NCI-H460 (cell line): ENCODE measurements at places on chromosomes 2 and 18.

DNA sequence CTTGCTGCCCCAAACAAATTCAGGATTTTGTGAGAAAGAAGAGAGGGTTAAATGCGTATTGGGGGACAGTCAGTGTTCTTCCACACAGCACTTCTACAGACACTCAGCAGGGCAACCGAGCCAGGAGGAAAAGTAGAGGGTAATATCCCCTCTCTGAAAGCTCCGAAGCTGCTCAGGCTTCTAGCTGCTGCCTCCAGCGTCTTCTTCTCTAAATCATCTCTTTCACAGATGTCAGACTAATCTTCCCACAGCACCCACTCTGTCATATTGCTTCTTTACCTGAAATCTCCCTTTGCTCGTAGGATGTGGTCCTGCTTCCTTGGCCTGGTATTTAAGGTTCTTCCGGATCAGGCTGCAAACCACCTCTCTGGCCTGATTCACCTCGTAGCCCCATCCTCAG lies 117.6 kb upstream of the HAAO start:
- DNase-seq: no peak

- no peak for DNase-seq
Measured at GRCh38 chr2:145079641-145080040, 559.7 kb upstream of the ZEB2 start.

GRCh38 chr18:47174545-47175116 lies 1.5 kb downstream of the IER3IP1 start:
- DNase-seq: no peak

GRCh38 chr18:59570796-59571195 lies 126.4 kb downstream of the CCBE1 start:
- DNase-seq: no peak

- DNase-seq: no peak
Measured at GRCh38 chr2:69279211-69279610, 107.8 kb downstream of the GFPT1 start.

GRCh38 chr2:166803373-166804000 lies 84.8 kb upstream of the XIRP2 start:
- DNase-seq: no peak

- DNase-seq: no peak
Measured at GRCh38 chr18:23995180-23995579, 19.4 kb upstream of the TTC39C start.

DNA sequence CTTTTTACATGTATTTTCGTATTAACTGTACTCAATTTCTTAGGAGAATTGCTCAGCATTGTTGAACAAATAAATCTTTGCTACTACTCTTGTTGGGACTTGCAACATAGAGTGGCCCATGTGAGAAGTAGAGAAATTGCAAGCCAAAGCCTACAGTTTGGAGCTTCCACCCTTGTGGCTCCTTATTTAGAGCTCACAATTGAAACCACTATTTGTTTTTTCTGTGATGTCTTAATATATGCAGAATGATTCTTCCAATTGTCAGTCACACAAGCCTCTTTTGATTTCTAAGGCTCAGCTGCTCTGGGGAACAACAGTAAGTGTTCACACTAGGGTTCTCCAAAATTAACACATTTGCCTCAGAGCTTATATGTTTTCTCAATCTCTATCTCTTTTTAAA lies 60.2 kb upstream of the GALNT13 start:
- no peak for DNase-seq

- no peak for DNase-seq
Measured at GRCh38 chr2:43751476-43751990, 22.3 kb upstream of the DYNC2LI1 start.

DNA sequence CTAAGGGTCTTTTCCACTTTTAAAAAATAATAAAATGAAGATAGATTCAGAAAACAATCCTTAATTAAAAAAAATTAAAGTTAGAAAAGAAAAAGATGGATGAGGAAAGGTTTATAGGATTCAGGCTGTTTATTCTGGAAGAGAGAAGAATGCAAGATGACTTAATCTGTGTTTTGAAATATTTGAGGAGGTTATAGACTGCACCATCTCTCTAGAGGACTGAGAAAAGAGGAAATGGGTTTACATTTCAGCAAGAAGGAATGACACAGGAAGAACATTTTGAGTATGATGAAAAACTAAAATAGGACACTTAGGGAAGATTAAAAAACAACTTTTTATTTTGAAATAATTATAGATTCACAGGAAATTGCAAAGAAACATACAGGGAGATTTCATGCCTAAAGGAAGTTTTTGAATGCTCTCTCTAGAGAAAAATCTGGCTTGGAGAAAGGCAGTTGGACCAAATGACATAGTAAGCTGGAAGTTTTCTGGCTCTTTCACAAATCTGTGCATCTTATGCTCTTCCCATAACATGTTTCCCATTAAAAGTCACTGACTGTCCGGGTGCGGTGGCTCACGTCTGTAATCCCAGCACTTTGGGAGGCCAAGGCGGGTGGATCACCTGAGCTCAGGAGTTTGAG lies 75.0 kb downstream of the CERS6 start:
- no peak for DNase-seq

DNA sequence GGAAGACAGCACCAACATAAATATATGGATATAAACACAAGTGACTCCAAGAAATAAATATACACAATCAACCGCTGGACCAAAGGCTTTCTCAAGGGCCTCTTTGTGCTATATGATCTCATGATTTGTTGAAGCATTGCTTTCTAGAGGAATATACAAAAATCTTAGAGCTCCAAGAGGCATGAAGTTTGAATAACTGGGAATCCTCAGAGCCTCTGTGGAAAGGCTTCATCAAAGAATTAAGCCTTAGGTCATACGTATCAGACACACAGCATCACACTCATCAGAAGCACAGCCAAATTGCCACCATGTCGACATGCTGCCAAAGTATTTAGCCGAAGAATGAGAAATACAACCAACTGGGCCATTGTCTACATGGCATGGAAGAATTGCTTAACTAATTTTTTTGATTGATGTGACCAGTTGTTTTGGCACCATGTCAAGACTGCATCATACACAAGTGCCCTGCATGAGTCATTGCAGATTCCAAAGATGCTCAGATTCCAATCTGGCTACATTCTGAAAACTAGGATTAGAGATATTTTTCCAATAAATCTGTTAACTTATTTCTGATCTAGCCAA lies 860.6 kb upstream of the ZEB2 start:
- peak; percentile 73 for DNase-seq

GRCh38 chr2:171160956-171161740 lies 455 bp upstream of the TLK1 start:
- peak; percentile 56 for DNase-seq

DNA sequence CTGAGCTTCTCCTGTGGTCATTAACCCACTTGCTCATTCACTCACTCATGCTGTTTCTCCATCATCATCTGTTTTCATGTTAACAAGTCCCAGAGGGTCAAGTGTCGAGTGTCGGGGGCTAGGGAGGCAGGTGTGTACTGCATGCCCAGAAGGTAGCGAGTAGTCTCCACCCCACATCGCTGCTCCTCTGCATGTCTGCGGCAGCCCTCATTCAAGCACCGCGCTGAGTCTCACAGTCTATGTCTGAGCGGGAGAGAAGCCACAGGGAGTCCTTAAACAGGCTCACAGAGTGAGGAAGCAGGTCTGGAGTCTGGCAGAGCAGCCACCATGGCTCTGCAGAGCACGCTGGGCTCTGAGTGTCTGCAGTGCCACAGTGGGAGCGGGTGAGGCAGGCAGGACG lies 121.3 kb upstream of the IL1R2 start:
- no peak for DNase-seq

GRCh38 chr18:13451661-13452387 lies 233.3 kb downstream of the LDLRAD4 start:
- DNase-seq: no peak

- no peak for DNase-seq
Measured at GRCh38 chr18:56391931-56392590, 246.3 kb downstream of the TXNL1 start.

GRCh38 chr18:2330764-2331163 lies 240.5 kb downstream of the METTL4 start:
- DNase-seq: no peak

DNA sequence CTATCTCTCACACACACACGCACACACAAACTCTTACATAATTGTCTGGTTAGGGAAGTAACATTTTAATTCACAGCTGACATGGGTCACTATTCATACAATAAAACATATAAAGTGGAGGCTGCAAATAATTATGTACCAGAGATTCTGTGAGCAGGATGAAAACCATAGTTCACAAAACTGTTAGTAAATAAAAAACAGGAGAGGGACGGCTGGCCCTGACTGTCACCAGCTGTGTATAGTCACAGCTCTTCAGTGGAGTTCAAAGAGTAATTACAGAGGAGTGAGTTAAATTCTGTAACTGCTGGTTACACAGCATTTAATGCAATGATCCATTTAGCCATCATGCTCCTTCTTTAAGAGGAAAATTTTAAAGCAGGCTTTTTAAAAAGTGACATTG lies 76.9 kb downstream of the NRXN1 start:
- DNase-seq: no peak

DNA sequence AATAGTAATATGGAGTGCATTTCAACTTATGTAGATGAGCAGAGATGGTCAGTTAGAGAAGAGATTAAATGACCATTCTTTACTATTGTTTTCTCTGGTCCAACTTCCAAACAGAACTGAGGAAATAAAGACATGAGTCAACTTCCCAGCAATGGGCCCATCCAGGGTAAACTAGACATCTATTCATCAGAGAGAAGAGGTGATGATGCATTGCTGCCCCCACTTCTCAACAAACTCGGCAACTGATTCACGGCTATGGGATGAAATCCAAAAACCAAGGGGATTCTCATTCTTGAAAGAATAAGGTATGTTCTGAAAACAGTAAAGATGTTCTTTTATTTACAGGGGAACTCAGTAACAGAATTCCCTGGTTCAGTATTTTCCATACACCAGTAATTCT lies 190.7 kb downstream of the RDH14 start:
- DNase-seq: no peak

DNA sequence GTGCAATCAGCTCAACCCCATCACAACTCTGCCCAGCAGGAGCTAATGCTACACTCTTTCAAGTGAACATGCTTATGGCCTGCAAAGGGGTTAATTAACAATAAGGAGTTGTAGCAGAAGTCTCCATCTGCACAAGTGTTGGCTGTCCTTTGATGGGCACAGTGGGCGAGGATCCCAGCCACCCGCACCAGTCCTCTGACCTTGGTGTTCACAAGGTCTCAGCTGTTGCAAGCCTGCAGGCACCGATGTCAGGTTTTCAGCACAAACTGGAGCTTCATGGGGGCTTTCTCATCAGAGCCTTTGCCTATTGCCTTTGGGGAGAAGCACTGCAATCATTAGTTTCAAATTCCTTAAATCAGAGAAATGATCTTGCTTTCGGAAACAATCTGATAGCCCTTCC lies 60.9 kb upstream of the TMEM178A start:
- DNase-seq: no peak

DNA sequence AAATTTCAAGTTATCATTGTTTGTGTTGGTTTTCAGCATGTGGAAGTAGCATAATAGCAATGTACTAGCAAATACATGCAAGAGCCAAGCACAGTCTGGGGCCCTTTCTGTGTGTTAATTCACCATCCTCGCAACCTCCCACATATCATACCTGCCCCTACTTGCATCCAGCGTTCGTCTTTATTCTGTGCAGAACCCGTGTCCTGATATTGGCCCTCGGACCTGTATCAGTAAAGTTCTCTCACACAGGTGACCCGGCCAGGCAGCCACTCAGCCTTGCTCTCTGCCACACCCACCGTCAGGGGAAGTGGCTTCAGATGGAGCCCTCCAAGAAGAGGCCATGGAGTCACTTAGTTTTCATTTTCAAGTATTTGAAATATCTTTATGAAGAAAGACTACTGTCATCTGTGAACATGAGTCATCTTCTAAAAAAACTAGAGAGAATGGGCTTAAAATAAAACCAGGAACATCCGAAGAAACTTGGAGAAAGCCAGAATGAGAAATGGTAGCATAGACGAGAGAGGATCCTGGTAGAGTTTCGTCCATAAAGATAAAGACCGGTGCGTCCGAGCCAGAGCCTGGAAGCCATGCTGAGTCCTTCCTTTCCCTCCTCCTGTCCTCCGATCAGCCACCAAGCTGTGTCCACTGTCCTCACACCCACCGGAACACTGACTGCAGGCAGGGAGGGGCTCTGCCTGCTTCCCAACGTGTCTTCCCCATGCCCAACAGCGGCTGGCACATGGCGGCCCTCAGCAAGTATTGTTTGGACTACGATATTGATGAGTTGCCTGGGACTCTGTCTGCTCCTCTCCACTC lies 57.3 kb upstream of the RPL31 start:
- no peak for DNase-seq
